ENCODE measurements at places on chromosomes 3 and 15.
A peak's percentile ranks its signal among the peaks of the same experiment; 100 is the strongest.

- peak; percentile 10 for DNase-seq
Measured at GRCh38 chr15:41416742-41417417, at the start of gene RTF1. TSS of gene RTF1 (plus strand) at chr15:41417095. CDS start at chr15:41417116, 21 bp downstream.

- DNase-seq: no peak
Measured at GRCh38 chr3:58049143-58049785, 41.0 kb downstream of the FLNB start.

DNA sequence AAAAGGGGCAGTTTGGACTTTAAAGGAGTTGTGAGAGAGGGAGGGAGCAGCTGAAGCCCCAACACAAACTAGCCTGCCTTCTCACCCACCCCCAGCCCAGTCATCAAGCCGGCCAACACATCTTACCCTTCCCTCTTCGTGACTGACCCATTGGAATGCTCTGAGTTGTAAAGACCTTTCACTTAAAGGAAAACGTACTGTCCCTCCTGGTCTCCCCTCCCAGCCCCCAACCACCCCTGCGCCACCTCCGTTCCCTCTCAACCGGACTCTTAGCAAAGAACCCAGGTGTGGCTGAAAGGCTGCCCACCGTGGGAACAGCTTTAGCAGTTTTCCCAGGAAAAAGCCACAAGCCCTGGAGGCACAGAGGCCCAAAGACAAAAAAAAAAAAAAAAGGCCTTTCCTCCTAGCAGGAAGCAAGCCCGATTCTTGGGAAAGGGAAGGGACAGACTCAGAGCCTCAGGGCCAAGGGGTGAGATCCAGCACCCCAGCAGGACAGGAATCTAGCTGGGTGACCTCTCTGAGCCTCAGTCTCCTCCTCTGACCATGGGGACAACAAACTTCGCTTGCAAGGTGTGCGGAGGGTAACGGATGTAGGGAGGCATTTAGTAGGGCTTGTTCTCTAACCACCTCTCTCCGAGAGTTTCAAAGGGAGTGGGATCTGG lies 2.4 kb downstream of the CYP11A1 start:
- no peak for DNase-seq

DNA sequence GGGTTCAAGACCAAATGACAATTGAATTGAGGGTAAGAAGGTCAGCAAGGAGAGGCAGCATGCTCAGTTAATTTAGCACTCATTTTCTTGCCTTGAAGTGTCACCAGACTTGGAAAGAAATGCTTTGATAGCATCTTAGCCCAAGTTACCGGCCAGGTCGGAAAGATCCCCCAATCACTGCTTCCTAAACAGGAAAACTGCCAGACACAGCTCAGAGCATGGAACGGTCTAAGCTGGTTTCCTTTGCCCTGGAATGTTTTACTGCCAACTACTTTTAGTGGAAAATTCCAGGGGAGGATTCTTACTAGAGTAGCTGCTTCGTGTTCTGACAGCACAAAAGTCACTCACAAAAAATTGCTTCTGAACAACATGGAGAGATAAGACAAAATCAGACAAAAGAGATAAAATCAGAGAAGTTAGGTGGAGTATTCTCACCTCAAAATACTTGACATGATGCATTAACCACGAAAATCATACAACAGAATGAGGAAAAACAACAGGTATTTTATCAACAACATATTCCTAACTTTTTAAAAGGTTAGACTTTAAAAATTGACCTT lies 65.5 kb downstream of the CCR4 start:
- no peak for DNase-seq

- no peak for DNase-seq
Measured at GRCh38 chr15:66912001-66912400, 153.4 kb upstream of the SMAD3 start.

GRCh38 chr3:141184430-141184829 lies 47.2 kb upstream of the PXYLP1 start:
- no peak for DNase-seq

DNA sequence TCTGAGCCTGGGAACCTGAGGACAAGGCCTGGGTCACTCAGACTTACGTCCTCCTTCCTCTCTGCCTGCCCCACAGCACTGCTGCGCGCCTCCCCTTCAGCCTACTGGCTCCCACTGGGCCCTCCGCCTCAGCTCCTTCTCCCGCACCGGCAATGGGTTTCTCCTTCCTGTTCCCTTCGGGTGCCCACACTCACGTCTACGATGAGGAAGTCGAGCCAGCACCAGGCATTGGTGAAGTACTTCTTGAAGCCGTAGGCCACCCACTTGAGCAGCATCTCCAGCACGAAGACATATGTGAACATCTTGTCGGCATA lies 70.0 kb downstream of the EXOG start:
- no peak for DNase-seq

DNA sequence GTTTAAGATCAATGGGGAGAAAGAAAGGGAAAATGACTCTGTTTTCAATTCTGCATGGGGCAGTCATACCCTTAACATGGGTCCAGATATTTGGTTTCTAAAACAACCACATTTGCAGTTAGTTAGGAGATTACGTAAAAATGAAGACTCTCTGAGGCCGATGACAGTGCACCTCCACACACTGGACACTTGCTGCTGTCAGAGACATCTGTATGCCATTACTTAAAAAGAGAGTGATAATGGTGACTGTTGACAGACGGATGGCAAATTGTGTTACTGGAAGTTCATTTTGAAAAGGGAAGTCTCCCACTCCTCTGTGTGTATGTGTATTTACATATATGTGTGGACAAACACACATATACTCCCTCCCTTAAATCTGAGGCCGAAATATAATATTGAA lies 304.5 kb upstream of the SEMA6D start:
- DNase-seq: no peak

- no peak for DNase-seq
Measured at GRCh38 chr3:194736896-194737600, 51.4 kb downstream of the FAM43A start.

DNA sequence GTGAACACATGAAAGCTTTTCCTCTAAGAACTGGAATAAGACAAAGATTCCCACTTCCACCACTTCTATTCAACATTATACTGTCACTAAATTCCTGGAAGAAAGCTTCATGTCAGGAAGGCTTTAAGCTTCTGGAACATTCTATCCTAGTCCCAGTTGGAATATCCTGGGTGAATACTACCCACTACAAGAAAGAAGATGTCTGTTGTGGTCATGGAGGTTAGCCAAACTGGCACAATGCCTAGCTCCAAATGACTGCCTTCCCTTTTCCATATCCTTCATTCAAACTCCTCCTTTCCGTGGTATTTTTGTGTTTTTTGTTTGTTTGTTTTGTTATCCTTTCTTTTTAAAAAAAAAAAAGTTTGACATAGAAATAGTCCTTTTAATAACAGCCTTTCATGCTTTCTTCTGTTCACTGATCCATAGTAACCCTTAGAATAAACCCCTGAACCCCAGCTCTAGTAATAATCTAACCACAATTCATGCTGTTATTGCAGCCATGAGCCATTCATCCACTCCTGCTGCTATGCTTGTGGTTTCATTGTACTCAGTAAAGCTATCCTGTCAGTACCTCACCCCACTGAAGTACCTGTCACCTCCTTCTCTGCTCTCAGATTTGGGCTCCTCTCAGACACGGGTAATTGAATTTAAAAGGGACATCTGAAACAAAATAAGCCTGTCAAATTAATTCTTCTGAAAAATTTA lies 447.5 kb downstream of the IGSF11 start:
- peak; percentile 28 for DNase-seq
